Activated CD4-positive, alpha-beta T cell treated with anti-CD3 and anti-CD28 coated beads for 1 hour (primary cell): ENCODE measurements at places on chromosomes 12 and 14.

DNA sequence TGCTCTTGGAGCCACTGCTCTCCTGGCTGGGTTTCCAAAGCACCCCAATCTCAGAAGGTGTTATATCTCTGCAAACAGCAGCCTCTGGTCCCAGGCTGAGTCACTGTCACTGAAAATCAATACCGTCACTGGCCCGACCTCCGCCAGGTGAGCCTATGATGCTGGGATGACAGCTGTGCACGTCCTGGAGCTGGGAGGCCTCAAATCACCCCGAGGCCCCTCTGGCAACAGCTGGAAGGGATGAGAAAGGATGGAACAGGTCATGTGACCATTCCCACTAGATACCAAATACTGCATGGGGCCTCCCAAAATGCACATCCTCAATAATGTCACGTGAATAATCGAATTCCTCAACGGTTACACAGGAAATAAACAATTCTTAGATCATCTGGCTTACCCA is 190.8 kb downstream of the TTC7B start:
- no peak for DNase-seq

GRCh38 chr14:69087061-69087461 is 65.9 kb downstream of the DCAF5 start:
- DNase-seq: no peak

DNA sequence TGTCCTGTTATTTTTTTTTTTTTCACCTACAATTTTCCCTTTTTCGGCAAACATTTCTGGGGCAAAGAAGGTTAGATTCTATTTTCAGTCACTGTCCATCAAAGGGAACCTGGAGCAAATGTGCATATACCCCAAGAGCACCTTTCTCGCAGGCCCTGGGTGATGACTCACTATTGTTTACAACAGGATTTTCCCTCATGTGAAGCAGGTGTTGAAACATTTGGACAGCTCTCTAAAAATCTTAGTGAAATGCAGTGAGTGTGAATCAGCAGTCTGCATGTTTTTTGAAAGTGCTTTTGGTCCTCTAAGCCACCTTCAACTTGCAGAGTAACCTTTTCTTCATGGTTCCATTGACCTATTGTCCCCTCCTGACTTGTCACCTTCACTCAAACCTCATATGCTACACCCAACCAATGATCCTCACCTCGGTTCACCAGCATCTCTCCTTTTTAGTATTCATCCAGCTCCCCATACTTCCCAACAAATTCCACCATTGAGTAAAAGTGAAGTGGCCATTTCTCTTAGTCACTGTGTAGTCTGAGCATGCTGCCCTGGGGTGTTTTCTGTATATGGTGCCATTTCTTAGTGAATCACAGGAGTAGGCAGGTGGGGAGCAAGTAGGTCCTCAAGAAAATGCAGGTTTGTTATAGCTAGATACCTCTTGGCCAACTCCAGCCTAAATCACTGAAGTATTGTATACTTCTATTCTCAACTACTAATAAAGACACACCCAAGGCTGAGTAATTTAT is 260.2 kb downstream of the BMP4 start:
- no peak for DNase-seq

DNA sequence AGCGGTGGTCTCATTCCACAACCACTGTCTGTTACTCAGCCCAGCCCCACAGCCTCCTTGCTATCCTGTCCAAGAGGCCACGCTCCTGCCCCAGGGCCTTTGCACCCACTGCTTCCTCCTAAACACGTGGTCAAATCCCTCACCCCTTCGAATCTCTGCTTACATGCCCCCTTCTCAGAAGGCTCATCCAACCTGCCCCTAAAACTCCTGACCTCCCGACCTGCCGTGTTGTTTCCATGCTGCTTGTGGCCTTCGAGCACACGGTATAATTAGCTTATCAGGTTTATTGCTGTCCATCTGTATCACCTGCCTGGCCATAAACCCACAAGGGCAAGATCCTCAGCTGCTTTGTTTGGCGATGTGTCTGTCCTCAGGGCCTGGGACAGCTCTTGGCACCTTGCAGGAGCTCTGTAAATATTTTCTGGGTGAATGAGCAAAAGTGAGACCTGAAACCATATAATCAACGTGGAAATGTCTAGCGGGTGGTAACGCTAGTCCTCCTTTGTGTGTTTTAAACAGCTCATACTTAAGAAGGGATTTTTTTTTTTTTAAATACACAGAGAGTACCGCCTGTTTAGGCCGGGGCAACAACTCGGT is 36.0 kb downstream of the SCARB1 start:
- no peak for DNase-seq

- no peak for DNase-seq
Measured at GRCh38 chr14:78005325-78005724, 164.8 kb upstream of the NRXN3 start.

GRCh38 chr12:92396647-92397252 is 251.1 kb upstream of the BTG1 start:
- DNase-seq: no peak

GRCh38 chr14:28879573-28879996 is 113.0 kb downstream of the FOXG1 start:
- no peak for DNase-seq

- no peak for DNase-seq
Measured at GRCh38 chr14:74836251-74836960, 39.5 kb downstream of the PROX2 start.

GRCh38 chr12:122228092-122228491 is 2.2 kb upstream of the DIABLO start:
- DNase-seq: no peak

- DNase-seq: no peak
Measured at GRCh38 chr14:51847489-51847796, 13.0 kb upstream of the GNG2 start.

DNA sequence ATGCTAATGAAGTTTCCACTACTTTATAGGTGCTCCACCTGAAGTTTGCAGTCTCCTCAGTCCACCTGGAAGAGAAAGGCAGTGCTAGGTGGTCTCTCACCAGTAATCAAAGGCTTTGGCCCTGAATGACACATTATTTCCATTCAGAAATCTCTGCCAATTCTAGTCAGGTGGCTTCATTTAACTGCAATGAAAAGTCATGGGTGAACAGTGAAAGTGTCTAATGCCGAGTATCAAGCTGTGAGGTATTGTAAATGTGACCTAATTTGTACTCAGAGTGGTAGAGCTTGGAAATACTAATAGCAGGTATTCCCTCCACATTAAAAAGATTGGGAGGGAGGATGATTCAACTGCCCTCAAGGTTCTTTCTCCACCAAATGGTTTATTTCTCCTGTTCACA is 220.9 kb upstream of the LRFN5 start:
- DNase-seq: no peak

- no peak for DNase-seq
Measured at GRCh38 chr14:57748279-57748678, 117.6 kb downstream of the SLC35F4 start.

DNA sequence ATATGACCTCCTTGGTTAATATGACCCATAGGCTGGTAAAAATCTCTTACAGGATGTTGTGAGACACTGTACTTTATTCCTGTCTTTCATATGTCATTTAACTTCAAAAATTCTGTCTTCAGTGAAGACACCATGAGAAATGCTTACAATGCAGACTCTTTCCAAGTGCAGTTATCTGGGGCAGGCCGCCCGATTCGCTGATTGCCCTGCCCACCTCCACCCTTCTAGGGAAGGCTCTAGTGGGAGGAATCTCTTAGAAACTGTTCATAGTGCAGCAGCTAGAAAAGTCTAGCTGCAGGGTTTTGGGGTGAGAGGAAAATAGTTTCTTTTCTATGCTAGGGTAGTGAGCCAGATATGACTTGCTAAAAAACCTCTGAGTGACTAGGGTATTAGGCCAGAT is 15.0 kb upstream of the CIPC start:
- no peak for DNase-seq

DNA sequence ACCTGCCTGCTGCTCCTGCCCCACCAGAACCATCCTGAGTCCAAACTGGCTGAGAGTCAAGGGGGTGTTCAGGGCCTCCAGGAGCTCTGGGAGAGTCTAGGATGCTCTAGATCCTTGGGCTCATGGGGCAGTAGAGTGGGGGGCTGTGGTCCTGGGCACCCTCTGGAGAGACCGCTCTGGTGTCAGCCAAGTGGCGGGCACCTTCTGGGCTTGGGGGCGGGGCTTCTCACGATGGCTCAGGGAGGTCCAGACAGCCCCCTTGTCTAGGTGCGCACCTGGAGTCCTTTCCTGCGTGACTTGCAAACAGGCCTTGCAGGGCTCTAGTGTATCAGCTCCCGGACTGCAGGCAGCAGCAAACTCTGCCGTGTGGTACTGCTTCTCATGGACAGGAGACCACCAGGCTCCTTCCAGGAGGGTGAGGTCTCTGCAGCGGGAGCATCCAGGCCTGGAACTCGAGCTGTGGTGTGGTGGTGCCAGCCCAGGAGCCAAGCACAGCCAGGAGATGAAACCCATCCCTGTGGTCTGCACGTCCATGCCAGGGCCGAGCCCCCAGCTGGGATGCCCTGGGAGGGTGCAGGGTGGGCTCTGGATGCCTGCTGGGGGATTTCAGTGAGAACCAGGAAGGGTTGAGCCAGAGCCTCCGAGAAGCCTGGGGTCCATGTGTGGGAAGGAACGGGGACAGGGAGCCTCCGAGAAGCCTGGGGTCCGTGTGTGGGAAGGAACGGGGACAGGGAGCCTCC is 15.0 kb downstream of the PACS2 start:
- no peak for DNase-seq

- DNase-seq: no peak
Measured at GRCh38 chr12:121697093-121697698, 15.4 kb upstream of the TMEM120B start.

DNA sequence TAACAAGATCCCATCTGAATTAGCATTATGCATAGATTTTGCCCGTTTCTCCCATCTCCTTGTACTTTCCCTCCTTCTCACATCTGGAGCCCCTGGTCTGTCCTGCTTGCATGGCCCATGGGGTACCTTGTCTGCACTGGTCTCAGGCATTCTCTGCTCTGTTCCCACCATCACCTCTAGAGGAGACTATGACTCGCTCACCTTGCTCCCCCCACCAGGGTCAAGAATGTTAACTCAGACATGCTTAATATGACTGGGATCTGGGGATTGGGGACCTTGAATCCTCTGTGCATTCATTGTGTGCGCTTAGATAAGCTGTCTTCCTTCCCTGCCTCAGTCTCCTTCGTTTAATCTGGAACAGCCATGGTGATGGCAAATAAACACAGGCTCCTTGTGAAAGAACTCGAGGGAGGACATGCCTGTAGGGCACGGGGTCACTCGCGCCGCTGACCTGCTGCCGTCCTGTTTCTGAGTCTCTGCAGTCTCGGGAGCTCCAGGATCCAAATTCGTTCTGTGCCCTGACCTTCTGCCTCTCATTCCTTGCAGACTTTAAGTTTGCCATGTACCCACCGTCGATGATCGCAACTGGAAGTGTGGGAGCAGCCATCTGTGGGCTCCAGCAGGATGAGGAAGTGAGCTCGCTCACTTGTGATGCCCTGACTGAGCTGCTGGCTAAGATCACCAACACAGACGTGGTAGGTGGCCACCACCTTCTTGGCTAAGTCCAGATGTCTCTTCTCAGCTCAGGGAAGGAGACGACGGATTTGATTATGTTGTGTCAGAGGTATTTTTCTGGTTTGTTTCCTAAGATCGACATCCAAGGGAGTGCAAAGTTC is 15.0 kb downstream of the CCND2 start:
- DNase-seq: no peak

GRCh38 chr14:100611811-100612480 is 24.7 kb upstream of the BEGAIN start:
- DNase-seq: no peak

DNA sequence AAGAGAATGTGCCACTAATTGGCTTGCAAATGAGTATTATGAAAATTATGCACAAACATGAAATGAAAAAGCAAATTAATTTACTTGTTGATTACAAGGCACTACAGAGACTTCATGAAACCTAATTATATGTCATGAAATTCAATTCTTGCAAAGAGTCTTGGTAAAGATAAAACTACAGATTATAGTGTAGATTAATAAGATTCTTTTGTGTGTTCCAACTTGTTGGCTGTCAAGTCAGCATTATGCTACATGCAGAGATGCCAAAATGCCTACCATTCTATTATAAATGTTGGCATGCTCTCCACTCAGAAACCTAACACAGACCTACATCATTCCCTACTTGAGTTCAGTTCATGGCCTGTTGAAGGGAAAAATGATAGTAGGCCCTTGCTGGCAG is 97.2 kb upstream of the KITLG start:
- no peak for DNase-seq

- no peak for DNase-seq
Measured at GRCh38 chr14:22945642-22946041, 11.2 kb downstream of the HAUS4 start.

- no peak for DNase-seq
Measured at GRCh38 chr14:68814539-68815297, 21.9 kb upstream of the ZFP36L1 start.

- DNase-seq: no peak
Measured at GRCh38 chr14:95831468-95831867, 45.2 kb upstream of the TUNAR start.

GRCh38 chr14:52067873-52068614 is 815 bp downstream of the NID2 start:
- no peak for DNase-seq

GRCh38 chr12:19031032-19031431 is 98.5 kb upstream of the PLEKHA5 start:
- no peak for DNase-seq

- DNase-seq: no peak
Measured at GRCh38 chr14:70415788-70416187, 1.1 kb downstream of the SYNJ2BP start.

GRCh38 chr12:106132175-106133135 is 6.3 kb downstream of the NUAK1 start:
- no peak for DNase-seq

- no peak for DNase-seq
Measured at GRCh38 chr12:4763549-4763948, 43.3 kb downstream of the GALNT8 start.

GRCh38 chr12:25800101-25800500 is 158.4 kb upstream of the RASSF8 start:
- no peak for DNase-seq

DNA sequence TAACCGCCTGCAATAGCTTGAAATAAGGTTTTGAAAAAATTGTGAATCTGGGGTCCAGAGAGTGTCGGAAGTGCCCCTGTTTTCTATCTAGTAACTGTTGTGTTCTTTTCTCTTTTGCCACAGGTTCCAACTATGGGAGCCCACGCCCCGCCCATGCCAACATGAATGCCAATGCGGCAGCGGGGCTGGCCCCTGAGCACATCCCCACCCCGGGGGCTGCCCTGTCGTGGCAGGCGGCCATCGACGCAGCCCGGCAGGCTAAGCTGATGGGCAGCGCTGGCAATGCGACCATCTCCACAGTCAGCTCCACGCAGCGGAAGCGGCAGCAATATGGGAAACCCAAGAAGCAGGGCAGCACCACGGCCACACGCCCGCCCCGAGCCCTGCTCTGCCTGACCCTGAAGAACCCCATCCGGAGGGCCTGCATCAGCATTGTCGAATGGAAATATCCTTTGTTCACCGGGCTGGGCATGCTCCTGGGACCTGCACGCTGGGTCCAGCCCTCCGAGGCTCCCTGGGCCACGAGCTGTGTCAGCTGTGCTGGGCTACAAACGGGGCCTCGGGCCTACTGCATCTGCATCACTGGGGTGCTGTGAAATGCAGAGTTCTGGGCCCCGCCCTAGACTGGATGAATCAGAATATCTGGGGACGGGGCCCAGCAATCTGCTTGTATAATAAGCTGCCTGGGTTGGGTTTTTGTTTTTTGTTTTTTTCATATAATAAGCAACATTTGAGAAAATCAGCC is 62.5 kb downstream of the CACNA1C start:
- DNase-seq: no peak
